ENCODE measurements at places on chromosomes 7 and 10. TPM values are rescaled to one million over a fixed set of nuclear protein-coding genes. Genes with fewer than 3 reads are reported as not detected.

Gene FEZF1
- not detected for total RNA-seq

GRCh38 chr10:11403116-11403515 is 208.3 kb downstream of the USP6NL start:
- no peak for DNase-seq

DNA sequence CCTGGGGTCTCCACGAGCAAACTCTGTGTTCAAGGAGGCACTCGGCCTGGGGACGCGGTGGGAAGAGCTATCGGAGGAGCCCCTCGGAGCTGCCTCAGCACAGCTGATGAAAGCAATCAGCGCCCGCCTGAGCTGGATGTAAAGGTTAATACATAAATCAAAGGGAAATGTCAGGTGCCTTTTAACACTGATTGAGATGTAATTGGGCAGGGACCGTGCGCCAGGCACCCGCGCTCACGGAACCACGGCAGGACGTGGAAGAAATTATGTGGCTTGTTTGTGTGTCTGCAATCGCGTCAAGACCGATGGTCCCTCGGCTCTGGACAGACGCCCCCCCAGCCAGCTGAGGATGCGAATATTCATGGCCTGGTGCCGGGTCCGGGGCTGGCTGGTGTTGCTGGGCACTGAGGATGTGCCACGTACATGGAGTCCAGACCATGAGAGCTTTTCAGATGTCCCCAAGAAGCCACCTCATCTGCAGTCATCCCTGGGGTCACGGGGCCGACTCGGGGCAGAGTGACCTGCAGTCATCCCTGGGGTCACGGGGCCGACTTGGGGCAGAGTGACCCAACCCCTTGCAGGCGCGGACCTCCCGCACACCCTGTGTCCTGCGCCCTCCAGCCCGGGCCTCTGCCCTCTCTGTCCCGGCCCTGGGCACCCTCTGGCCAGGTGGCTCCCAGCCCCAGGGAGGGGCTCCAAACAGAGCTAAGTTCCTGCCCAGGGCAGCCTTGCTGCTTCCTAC is 15.6 kb downstream of the FOXL3 start:
- DNase-seq: no peak

Gene FAM180A
- 20.4 TPM for total RNA-seq

- no peak for DNase-seq
Observed at GRCh38 chr7:20825555-20825954, 38.9 kb upstream of the SP8 start.

- no peak for DNase-seq
Observed at GRCh38 chr7:31850601-31851000, 163.6 kb downstream of the PPP1R17 start.

Gene TDRD1
- 0.22 TPM for total RNA-seq

Gene METTL27
- total RNA-seq: 2.8 TPM

Gene RPEL1
- not detected for total RNA-seq

- no peak for DNase-seq
Observed at GRCh38 chr10:128476845-128477244, 350.6 kb upstream of the MKI67 start.
